ENCODE measurements at places on chromosomes 3 and 15.

- no peak for DNase-seq
Measured at GRCh38 chr3:105527949-105528348, 161.2 kb downstream of the ALCAM start.

- no peak for DNase-seq
Measured at GRCh38 chr15:55282284-55282833, 7.3 kb downstream of the RAB27A start.

GRCh38 chr15:26023231-26023630, 160.1 kb upstream of the ATP10A start:
- DNase-seq: no peak

DNA sequence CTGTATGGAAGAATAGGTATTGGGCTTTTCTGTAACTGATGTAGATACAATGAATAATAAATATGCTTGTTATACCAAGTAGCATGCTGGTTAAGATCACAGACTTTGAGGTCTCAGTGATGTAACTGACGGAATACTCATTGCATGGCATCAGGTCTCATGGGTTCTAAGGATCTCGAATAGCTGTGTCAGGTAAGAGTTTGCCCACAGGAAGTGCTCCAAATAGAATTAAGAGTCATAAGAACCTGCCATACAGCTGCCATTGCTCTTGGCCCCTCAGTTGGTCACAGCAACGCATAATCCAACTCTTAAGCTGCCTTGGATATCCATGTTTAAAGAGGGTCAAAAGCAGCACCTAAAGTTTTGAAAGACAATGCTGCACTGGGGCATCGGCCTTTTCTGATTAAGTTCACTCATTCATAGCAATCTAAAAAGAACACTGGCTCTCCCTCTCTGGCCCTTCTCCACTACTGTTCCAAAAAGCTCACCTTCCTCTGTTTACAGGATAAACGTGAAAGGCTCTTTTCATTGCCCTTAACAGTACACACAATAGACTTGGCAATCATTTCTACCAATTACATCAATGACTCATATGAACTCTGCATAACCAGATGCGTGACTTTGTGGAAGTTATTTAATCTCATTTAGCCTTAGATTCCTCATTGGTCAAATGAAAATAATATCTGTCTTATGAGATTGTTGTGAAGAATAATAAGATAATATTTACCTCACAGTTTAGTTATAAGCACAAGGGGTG, 74.6 kb downstream of the ZBTB20 start:
- DNase-seq: no peak

GRCh38 chr15:89629829-89630228, 25.4 kb downstream of the KIF7 start:
- DNase-seq: no peak

- DNase-seq: no peak
Measured at GRCh38 chr15:74208901-74209559, 6.4 kb upstream of the STRA6 start.

DNA sequence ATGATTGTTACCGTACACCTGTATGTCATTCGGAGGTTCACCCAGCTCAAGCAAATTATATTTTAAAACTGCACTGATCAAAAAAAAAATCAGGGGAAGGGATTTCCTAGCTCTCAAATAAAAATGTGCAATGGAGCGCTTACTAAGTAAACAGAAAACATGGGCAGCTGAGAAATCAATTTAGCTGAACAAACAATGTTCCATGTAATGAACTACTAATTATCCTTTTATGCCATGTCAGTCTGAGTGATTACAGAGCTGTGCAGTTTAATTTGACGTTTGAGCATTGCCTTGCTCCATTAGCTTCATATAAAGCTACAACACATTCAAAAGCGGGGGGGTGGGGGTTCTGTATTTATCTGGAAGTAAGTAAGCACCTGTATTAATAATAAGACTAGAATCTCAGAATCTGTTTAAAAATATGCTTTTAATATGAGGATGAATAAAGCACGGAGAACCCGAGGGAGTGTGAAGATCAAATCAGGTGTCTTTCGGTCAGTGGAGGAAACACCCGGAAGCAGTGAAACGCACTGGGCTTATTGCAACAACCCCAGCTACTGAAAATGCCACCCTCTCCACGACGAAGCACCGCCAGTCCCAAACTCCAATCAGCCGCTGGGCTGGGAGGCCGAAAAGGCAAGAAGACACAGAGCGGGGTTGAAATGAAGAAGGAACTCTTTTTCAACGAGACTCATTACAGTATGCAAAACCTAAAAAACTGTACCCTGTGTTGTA, 196.5 kb upstream of the ATP11B start:
- no peak for DNase-seq

DNA sequence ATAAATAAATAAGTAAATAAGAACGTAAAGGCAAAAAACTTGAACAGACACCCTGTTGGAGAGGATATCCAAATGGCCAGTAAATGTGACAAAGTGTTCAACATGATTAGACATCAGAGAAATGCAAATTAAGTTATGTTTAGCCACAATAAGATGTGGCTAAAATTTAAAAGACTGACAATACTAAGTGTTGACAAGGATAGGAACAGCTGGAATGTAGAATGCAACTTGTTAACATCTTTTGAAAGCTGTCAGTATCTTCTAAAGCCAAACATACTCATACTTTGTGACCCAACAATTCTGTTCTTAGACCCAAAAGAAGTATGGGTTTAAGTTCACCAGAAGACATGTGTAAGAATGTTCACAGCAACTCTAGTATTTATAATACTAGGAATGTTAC, 197.1 kb downstream of the ITPR1 start:
- no peak for DNase-seq

DNA sequence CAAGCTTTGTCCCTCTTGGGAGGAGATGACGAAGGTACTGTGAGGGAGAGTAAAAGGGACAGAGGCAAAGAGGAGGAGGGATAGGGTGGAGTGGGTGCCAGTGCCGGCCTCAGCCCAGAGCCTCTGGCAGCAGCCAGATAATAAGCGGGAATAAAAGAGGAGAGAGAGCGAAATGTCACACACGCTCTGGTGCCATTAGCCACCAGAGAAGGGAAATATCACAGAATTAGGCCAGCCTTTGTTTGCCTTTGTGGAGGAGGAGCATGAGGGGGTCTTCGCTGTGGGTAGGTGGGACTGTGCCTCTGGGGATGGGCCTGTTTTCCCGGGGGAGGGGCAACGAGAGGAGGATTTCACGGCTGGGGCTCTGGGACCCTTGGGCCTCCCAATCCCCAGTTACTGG, 67.8 kb downstream of the LINGO1 start:
- DNase-seq: no peak

DNA sequence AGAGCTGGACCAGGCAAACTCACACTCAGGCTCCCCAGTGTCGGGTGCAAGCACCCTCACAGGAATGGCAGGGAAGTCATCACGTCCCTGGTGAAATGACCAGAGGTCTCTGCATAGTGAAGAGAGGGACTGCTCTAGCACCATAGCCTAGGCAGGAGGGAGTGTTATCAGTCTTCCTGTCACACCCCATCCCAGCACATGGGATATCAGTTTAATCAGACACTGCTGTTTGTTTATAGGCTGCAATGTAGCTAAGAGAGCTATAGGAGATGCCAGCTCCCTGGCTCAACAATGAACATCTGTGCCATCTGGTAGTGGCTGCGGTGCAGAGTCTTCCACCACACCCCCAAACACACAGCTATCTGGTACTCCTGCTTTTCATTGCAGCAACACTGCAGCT, 776.6 kb downstream of the ZNF385D start:
- DNase-seq: no peak

GRCh38 chr15:73754461-73754860, 1.3 kb upstream of the INSYN1 start:
- no peak for DNase-seq

GRCh38 chr3:10549617-10550230, 44.3 kb upstream of the ATP2B2 start:
- no peak for DNase-seq

DNA sequence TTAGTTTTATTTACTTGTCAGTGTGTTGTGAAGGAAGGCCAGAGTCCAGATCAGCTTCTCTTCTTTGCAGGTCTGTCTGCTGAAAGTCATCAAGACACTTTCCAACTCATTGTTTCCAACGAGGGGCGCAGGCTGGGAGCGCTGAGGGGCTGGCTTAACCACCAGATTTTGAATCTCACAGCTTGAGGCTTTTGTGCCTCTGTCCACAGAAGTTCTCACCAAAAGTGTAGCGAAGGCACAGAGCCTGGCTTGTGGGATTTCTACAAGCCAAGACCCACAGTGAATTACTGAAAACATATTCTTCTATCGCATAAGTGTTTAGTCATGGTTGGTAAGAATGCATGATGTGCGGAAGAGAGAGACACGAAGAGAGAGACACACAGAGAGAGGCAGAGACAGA, 35.2 kb downstream of the BHLHE40 start:
- no peak for DNase-seq

- DNase-seq: no peak
Measured at GRCh38 chr3:100270215-100270583, 9.4 kb downstream of the TBC1D23 start.

- no peak for DNase-seq
Measured at GRCh38 chr15:95018888-95019545, 787.7 kb downstream of the MCTP2 start.

GRCh38 chr3:102605153-102605552, 170.3 kb downstream of the ZPLD1 start:
- DNase-seq: no peak

DNA sequence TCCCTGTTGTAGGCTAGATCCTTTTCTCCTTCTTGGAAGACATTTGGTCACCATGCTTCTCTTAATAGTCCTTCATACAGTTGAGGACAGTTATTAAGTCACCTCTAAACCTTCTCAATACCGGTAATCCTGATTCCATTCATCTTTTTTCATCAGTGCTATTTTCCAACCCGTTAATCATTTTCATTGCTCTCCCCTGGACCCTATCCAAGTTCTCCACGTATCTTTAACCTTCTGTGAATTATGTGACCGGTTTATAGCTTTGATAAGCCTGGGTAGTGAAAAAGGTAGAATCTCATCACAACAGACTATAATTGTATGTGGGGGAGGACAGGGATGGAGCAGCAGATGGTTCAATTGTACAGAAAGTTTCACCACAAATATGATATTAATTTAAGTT, 168.5 kb downstream of the MECOM start:
- DNase-seq: no peak

- DNase-seq: no peak
Measured at GRCh38 chr3:22621205-22621809, 581.8 kb upstream of the UBE2E2 start.

DNA sequence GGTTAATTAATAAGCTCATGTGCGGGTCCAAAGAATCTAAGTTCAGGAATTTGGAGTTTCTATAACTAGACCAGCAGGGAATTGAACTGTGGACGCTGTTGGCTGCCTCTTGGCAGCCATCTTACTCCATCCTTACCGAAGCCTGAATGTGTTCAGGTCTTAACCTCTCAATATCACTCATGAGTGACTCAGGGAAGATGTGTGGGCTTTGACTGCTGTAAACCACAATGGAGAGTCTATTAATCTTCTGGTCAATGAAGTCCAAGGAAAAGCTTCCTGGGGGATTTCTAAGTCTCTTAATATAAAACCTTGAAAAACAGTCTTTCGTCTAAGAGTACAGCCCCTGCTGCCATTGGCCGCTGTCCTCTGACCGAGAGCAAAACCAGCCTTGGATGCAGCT, 46.7 kb upstream of the OXTR start:
- no peak for DNase-seq

DNA sequence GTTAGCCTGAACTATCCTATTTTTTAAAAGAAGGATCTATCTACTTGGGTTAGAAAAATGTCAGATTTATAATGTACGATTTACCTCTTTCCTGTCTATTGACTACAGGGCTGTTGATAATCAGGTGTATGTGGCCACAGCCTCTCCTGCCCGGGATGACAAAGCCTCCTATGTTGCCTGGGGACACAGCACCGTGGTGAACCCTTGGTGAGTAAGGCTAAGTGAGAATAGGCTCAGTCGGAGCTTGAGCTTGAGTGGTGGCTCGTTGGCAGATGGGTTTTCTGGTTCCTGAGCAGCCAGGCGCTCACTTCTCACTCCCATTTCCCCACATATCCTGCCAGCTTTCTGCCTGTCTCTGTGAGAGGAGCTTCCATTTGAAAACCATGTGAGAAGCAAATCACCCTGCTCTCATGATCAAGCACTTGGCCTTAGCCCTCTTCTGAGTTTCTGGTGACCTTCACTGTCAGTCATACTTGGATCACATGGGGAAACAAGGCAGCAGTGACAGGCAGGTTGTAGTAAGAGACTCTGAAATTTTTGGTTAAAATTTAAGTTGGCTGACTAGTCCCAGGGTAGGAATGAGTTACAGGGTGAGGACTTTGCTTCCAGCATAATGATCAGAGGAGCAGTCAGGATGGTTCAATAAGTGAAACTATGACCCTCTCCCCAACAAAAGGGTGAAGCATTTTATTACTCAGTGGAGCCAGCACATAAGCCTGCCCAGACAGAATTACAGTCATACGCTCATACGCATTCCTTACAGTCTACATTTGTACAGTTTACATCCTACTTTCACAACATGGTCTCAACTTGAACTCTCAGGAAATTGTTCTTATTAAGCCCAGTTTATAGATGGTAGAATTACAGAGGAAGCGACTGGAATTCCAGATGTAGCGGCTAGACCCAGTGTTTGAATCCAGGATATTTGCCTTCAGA, 18.0 kb downstream of the NIT2 start:
- DNase-seq: no peak

DNA sequence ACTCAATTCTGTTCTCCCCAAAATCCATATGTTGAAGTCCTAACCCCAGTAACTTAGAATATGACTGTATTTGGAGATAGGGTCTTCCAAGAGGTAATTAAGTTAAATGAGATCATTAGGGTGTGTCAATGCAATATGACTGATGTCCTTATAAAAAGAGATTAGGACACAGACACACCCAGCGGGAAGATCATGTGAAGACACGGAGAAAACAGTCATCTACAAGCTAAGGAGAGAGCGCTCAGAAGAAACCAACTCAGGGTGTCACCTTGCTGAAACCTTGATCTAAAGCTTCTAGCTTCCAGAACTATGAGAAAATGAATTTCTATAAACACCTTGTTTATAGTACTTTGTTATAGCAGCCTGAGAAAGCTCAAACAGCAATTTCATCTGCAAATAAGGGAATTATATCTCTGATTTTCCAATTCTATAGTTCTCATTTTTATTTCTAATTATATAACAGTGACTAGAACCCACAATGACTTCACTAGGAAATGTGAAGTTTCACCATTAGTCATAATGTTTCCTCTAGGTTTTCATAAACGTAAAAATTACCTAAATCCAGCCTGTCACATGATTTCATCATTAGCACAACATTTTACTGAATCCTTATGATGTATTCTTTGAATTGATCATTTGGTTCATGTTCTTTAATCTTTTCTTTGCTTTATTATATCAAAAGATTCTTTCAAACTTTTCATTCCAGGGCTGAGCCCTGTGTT, 459.1 kb upstream of the MDFIC2 start:
- no peak for DNase-seq

GRCh38 chr3:150599611-150600297, 3.4 kb upstream of the SELENOT start:
- DNase-seq: no peak

DNA sequence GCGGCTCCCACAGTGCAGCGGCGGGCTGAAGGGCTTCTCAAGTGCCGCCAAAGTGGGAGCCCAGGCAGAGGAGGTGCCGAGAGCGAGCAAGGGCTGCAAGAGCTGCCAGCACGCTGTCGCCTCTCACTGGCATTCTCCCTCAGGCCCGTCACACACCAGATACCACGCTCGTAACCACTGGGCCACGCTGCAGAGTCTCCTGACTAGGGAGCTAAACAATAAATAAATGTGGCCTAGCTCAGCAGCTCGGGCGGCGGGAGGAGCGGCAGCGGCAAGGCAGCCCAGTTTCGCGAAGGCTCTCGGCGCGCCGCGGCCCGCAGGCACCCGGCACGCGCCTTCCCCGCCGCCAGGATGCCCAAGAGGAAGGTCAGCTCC, 55.9 kb upstream of the FAM174B start:
- no peak for DNase-seq

Measured in activated CD8-positive, alpha-beta memory T cell treated with anti-CD3 and anti-CD28 coated beads for 1 hour (primary cell).